ENCODE measurements at places on chromosomes 1 and 21.

DNA sequence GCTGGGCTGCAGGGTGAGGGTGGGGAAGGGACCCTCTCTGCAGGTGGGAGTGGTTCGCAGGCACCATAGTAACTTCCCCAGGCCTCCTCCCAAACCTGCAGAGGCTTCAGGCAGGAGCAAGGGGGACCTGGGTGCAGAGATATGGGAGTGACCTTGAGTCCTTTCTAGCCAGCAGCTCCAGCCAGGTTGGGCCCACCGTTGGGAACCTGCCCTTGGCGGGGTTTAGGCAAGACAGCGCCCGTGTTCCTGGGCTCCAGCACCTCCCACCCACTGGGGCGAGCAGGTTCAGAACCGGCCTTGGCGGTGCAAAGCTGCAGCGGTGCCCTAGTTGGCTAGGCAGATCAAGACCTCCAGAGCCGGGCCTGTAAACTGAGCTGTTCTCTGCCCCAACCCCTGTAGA, 2.2 kb upstream of the PRDM16 start:
- DNase-seq: no peak

DNA sequence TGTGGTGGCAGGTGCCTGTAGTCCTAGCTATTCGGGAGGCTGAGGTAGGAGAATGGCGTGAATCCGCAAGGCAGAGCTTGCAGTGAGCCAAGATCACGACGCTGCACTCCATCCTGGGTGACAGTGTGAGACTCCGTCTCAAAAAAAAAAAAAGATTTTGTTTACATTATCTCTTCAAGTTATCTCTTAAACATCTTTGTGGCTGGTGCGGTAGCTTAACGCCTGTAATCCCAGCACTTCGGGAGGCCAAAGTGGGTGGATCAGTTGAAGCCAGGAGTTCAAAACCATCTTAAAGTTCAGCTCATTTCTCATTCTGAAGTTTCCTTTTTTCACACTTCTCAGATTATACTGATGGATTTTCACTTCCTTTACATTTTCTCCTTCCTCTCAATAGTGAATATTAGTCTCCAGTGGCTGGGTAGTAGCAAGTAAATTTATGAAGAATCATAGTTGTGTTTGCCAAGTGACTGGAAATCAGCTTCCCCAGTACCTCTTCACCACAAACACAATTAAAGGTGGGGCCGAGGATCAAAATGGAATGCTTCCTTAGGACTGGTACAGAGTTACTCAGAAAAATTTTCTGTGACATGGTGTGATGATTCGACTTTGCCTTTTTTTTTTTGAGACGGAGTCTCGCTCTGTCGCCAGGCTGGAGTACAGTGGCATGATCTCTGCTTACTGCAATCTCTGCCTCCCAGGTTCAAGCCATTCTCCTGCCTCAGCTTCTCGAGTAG, 13.8 kb downstream of the PIP5K1A start:
- no peak for DNase-seq

- DNase-seq: no peak
Observed at GRCh38 chr1:154342836-154343472, 17.6 kb downstream of the ATP8B2 start.

DNA sequence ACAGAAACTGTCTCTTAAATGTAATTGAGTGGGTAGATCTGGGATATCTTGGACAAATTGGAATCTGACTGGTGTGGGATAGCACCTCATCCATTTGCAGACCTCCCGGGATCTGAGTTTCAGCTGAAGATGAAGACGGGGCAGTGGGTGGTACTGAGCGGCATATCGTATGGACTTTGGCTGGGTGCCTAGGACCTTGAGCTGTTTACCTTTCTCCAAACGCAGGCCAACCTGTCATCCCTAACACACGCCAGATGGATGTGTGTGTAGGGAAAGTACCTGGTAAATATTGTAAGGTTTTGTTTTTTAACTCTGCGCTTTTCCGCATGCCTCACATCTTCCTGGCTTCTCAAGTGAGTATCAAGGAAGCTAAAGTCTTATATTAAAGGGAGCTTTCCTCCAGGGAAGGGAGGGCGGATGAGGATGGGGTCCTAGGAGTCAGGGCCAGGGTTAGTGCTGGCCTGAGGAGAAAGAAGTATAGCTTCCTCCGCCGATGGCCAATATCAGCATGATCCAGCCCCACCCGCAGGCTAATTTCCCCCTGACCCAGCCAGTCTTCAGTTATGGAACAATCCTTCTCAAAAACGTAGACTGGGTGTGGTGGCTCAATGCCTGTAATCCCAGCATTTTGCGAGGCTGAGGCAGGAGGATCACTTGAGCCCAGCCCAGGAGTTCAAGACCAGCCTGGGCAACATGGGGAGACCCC, 26.2 kb downstream of the ATP8B2 start:
- DNase-seq: no peak

GRCh38 chr21:32312976-32313375, 14.3 kb downstream of the MRAP start:
- DNase-seq: no peak

DNA sequence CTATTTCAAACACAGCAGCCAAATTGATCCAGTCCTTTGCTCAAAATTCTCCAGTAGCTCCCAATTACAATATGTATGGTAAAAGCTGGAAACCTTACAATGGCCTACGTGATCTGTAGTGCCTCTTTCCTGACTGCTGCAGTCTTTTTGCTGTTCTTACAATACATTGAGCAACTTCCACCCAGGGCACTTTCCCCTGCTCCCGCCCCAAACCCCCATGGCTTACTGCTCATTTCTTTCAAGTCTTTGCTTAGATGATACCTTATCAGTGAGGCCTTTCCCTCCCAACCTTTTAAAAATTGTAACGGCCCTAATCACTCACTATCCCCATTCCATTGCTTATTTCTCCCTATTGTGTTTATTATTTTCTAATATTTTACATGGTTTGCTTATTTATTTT, 43.9 kb upstream of the APOBEC4 start:
- DNase-seq: no peak

DNA sequence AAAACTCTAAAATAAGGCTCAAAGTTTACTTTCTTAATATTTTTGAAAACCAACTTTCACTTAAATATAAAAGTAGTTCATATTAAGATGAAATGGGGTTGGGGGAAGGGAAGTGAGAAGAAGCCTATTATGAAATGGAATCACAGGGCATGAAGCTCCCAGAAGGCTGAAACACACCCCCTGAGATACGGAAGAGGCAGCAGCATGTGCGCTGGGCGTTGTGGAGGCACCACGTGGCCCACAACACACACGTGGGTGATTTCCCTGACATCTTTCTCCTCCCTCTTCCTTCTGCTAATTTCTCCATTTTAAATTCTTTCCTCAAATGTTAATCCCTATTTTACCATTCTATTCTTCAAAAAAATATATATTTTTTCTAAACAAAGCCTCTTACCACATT, 35.6 kb upstream of the SEC16B start:
- no peak for DNase-seq

DNA sequence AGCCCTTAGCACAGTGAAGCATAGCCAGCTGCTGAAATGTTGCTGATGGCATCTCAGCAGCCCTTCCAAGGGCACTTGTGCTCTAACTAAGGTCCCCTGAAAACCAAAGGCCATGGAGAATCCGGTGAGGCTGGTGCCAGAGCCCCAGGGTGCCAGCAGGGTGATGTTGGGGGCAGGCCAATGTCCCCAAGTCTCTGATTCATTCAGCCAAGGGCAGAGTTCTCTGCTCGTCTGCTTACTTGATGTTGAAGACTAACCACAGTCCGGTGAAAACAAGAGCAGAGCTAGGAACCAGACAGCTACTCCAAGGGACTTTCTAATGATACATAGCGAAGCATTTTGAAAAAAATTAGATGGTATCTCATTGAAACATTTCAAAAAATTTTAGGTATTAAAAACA, 149.8 kb downstream of the ZZZ3 start:
- no peak for DNase-seq

DNA sequence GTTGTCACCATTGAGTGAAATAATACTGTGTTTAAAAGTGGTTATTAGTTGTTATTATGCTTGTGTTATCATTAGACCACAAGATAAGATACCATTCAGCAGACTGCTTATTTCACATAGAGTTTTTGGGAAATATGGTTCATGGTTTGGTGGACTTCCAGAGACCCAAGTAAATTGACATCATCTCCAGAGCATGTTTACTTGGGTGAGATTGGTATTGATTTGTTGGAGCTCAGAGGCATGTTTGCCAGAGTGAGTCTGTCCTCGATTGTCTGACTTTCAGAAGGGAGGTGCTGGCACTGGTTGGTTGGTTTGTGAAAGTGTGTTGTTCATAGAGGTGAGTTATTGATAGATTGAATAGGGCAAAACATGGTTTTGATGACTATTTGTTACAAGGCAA, 291.4 kb downstream of the TGFB2 start:
- DNase-seq: no peak
